ENCODE measurements at places on chromosomes 12 and 14.
A peak's percentile ranks its signal among the peaks of the same experiment; 100 is the strongest.

GRCh38 chr12:55818140-55818728, 393 bp downstream of the ORMDL2 start:
- DNase-seq = peak; percentile 76

DNA sequence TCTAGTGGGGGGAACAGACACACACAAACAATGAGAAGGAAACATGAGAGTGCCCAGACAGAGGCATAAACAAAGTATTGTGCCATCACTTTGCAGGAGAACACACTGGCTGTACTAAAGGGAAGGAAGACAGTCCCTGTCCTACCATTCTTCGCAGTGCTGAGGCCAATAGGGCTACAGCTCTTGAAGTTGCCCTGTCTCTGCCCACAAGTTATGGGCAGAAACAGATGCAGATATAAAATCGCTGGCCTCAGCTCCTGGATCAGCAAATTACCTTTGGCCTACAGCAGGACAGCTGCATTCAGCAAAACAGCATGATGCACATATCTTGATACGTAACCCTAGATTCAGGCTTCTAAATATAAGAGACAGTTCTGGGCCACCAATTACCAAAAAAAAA, 23.0 kb upstream of the PRKAB1 start:
- DNase-seq = no peak

DNA sequence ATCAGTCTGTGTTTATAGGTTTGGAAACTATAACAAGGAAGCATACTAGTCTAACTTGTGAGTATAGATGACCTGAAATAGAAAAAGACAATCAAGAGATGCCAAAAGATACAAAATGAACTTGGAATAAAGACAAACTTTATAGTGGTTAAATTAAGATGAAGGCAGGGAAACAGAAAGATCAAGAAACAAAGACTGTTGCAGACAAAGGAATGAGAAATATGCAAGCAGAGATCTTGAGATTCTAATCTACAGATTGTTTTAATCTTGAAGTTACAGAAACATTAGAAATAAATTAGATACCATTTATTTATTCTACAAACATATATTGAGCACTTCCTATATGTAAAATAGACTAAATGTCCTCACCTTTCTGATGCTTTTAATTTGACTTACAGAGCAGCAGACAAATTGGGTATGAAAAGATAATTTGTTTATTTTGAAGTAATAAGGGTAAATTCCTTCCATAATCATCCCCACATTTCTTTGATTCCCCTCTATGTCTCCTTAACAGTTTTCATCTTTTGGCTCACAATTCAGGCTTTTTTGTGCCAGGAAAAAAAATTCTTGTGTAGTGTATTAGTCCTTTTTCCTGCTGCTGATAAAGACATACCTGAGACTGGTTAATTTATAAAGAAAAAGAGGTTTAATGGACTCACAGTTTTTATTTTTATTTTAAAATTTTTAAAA, 134.4 kb downstream of the KITLG start:
- no peak for DNase-seq

DNA sequence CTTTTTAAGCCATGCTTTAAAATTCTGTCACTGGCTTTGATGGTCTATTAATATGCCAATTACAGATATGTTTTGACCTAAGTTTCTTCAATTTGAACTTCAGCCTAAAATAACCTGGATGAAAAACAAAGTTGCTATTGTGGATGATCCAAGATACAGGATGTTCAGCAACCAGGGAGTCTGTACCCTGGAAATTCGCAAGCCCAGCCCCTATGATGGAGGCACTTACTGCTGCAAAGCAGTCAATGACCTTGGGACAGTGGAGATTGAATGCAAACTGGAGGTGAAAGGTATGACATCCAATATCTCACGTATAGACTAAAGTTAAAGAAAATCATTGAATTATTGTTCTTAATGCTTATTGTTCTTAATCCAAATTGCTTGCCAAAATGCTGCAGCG, 17.2 kb upstream of the CHPT1 start:
- DNase-seq = no peak
